ENCODE measurements at places on chromosomes 3 and 15.

DNA sequence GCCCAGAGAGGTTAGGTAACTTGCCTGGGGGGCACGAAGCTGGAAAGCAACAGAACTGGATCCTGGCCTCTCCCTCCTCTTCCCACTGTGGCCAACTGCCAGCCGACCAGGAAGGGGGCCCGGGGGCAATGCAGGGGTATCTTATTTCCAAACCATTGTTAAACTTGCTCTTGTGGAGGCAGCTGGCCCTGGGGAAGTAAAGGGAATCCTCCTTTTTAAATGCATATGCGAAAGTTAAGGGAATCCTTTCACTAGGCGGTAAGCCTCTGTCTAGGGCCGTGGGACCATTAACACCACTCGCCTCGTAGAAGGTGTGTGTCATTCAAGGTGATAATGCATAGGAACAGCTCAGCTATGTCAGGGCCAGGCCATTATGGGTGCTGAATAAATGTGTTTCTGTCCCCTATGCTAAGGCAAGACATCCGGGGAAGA is 68.6 kb downstream of the ST6GAL1 start:
- DNase-seq, result no peak

GRCh38 chr3:170090601-170090981 is 52.8 kb downstream of the GPR160 start:
- DNase-seq, result no peak

DNA sequence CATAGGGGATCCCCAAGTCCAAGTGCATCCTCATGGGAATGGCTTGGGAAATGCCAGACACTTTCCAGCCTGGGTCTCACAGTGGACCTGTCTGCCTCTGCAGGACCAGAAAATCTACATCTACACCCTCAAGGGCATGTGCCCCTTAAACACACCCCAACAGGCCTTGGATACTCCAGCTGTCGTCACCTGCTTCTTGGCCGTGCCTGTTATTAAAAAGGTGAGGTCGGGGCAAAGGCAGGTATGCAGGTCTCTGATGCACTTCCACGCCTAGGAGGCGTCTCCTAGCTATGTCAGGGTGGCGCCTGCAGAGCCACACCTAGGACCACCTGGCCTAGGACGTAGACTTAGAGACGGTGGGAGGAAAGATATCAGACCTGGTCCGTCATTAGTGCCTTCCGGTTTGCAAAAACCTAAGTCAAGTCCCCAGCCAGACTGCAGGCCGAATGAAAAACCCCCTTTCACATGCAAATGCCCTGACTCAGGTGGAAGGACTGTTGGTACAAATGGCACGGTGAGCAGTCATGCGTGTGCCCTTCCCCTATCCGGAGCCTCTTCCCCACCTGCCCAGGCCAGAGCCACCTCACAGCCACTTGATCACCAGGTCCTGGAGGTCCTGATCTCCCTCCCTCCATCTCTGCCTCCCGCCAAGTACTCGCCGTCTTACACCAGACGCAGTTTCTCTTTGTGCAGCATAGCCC is 143.5 kb downstream of the LRRK1 start:
- DNase-seq, result no peak

- DNase-seq, result no peak
These were observed 383.7 kb upstream of the CFAP20DC start for GRCh38 chr3:59433546-59433945.

DNA sequence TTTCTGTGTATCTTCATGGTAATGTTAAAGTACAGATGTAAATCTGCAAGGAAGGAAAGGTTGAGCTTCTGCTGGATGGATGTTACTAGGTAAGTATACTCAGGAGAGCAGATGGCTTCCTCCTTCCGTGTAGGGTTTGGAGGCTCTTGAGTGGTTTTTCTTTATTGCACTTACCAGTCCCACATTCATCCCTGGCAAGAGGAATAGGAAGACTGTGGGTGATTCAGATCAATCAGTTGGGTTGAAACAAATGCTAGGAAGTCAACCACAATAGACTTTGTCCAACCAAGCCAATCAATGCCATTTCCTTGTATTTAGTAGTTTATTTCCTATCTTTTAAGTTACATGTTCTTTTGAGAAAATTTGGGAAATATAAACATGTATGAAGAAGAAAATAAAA is 26.6 kb downstream of the MYZAP start:
- no peak for DNase-seq

Data from D721Med (cell line).